ENCODE measurements at places on chromosomes 5 and 9.

GRCh38 chr5:80125962-80126480 lies 90.9 kb downstream of the THBS4 start:
- DNase-seq: no peak

- DNase-seq: no peak
Measured at GRCh38 chr5:40429258-40430100, 250.2 kb upstream of the PTGER4 start.

- no peak for DNase-seq
Measured at GRCh38 chr9:114826431-114826830, 20.6 kb upstream of the TNFSF15 start.

DNA sequence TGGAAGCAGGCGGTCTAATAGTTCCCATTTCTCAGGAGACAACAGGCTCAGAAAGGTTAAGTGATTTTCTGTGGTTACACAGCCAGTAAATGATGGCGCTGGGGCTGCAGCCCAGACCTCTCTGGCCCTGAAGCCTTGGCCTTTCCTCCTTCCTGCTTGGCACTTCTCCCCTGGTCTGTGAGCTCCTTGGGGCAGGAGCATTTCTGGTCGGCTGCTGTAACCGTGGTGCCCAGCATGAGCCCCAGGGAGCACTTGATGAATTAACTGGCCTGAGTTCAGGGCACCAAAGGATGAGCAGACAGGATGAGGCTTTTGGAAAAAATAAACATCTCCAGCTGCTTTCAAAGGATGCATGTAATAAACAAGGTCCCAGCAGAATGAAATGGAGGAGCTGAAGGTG lies 30.2 kb downstream of the CDHR2 start:
- DNase-seq: no peak

DNA sequence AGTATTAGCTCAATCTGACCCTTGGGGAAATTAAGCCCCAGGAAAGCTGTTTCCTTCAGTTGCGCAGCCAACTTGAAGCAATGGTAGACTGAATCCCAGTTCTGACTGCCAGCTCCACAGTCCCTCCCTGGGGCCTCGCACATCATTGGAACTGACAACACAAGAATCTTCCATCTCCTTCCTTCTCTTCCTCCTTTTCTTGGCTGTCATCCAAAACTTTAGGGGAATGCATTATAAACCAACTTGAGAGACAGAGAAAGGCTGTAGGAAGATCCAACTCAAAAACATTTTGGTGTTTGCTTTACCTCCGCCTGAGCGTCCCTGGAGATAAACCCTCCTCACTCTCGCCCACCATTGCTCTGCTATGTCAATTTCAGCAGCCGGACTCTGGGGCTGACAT lies 16.6 kb downstream of the KCNIP1 start:
- no peak for DNase-seq

GRCh38 chr5:179256328-179257175 lies 88.7 kb downstream of the ADAMTS2 start:
- no peak for DNase-seq

DNA sequence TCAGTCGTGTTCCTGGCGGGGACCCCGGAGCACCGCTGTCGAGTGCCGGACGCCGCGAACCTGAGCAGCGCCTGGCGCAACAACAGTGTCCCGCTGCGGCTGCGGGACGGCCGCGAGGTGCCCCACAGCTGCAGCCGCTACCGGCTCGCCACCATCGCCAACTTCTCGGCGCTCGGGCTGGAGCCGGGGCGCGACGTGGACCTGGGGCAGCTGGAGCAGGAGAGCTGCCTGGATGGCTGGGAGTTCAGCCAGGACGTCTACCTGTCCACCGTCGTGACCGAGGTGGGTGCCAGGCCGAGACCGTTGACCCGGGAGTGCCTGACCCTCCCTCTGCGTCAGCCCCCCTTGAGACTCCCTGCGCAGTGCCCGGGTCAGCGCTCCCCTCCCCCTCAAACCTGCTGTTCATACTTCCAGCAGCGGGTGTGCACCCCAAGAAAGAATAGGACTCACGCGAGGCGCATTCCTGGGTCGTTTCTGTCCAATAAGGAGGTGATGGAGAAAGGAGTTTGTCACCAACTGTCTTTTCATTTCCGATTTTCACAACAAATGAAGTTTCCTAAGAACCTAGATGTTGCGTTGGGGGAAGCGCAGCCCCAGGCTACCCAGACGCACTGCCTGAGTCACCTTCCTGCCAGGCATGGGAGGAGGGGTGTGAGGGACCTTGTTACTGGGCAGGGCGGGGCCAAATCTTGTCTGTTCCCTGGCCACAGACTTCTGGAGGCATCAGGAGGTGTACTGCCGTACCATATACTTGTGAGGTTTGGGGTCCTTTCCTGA lies 722 bp downstream of the SLC22A4 start:
- peak; percentile 61 for DNase-seq

DNA sequence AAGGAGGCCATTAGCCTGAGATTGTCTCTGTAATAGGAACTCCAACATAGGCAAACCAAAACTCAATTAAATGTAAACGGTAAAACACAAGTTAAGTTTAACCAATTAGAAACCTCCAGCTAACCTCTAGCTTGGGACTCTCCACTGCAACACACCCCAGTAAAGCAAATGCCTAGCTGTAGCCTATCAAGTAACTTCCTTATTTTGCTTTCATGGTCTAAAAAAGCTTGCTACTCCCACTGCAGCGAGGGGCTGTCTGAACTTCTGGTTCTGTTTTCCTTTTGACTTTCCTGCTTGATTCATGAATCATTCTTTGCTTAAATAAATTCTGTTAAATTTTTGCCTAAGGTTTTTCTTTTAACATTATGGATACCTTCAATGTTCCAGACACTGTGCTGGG lies 24.4 kb upstream of the C5orf46 start:
- DNase-seq: no peak

- DNase-seq: no peak
Measured at GRCh38 chr9:72356041-72356582, 8.9 kb downstream of the ZFAND5 start.

GRCh38 chr5:139105621-139106071 lies 92.5 kb downstream of the SIL1 start:
- DNase-seq: no peak

DNA sequence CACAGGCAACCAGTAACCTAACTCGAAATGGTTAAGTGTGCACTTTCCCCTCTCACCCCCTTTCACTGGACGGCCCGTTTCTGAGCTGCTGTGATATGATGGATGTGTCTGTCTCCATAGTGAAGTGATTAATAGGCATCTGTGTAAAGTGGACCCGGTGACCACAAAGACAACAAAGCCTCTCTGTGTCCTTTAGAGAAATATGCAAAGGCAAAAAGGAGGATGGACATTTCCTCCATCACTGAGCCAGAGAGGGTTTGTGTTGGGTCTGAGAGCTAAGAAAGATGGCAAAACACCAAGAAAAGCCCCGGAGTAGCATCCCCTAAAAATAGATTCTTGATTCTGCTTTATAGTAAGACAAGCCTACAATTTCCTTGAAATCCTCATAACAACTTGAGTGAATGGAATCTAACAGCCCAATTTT lies 120.6 kb downstream of the SEMA6A start:
- DNase-seq: no peak

GRCh38 chr5:54093081-54093492 lies 217.3 kb downstream of the ARL15 start:
- DNase-seq: no peak

GRCh38 chr9:37994639-37995347 lies 74.2 kb downstream of the SHB start:
- DNase-seq: no peak

- DNase-seq: no peak
Measured at GRCh38 chr9:120603591-120603990, 23.6 kb upstream of the CDK5RAP2 start.

DNA sequence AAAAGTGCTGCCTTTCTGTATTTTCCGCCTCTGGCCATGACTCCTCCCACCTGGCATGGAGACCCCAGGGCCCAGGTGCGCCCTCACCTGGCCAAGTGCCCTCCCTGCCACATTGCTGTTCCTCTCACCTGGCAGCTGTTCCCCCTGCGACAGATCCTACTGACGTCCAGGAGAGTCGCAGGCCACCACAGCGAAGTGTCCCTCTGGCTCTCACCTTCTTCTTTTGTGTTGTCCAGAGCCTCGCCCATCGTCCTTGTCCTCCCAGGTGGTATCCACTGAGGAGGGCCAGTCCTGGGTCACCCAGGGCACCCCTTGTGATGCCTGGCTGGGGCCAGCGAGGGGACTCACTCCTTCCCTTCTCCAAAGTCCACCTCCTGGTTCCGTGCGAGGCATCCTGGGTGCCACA lies 2.6 kb downstream of the NKD2 start:
- no peak for DNase-seq

DNA sequence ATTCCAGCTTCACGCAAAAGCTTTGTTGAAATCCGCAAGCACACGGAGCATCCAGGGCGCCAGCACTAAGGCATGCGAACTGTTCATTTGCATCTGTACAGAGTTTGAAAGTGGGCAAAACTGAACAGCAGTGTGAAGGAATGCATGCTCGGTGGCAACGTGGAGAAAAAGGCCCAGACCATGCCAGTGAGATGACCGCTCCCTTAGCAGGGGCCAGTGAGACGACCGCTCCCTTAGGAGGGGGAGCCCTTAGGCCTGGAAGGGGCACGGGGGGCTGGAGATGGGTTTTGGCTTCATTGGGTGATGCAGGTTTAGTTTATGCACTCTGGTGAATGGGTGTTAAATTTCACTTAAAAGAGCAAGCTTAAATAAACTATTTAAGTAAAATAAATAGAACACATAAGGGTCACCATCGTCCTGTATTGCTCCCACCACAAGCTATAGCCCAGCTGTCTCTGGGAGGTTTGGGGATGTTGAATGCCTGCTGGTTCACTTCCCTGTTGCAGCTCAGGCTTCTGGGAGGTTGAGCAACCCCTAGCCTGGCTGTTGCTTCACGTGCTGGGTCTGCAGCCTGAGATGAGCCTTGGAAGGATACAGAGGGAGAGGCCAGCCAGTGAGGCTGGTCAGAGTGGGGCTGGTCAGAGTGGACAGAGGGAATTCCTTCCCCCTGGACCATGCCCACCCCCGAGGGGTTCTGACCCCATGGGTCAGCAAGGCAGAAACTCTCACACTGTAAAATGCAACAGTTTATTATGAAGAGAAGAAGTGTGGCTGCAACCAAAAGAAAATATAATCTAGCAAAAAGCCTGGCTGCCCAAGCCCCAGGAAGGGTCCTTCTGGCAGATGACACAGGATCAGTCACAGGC lies 4.6 kb upstream of the FCN1 start:
- DNase-seq: no peak

DNA sequence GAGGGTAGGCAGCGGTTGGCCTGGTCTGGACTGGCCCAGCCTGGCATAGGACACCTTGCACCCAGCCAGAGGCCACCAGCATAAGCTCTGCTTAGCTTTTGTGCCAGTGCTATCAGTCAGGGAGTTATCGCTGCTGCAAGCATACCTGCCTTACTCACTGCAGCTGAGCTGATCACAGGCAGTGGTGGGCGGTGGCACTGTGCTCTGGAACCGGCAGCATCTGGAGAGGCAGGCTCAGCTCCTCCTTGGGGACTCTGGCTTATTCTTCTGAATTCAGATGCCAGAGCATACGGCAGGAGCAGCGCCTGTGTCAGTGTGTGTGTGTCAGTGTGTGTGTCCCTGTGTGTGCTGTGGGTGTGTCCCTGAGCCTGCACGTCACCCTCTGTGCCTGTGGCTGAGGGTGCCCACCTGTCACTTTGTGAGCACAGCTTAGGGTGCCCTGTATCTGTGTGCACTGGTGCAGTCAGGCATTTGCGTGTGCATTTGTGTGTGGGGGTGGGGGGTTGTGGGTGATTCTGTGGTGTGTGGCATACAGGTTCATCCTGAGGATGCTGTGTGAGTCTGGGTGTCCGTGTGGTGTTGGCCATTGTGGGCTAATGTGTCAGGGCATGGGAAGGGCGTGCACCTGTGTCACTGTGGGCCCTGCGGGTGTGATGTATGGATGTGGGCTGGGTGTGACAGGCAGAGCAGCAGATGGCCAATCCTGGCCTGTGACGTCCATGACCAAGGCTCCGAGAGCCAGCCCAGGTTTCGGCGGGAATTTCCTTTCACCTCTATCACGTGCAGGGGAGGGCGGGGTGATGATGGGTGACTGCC lies 23.5 kb downstream of the LMX1B start:
- DNase-seq: no peak

DNA sequence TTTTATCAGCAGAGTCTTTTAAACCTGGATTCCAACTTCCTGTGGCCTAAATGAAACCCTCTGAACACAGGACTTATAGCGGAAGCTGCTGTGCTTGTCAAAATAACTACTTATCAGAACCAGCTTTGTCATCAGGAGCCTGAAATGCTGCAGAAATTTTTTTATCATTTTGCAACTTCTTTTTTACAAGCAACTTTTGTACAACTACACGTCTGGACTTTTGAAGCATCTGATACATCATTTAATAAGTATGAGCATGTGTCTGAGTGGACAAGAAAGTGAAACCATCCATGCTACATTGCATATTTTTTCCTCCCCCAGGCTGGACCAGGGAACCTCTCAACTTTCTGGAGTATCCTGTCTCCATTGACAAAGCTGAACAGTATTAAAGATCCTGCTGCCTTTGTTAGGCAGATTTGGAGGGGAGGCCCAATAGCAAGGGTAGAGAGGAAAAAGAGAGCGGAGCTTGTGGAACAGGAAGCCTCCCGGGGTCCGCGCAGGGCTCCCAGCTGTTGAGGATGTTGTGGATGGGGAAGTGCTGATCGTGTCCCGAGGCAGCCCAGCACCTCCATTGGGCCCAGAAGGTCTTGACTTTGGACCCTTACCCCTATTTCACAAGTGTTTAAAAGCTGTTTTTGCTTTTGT lies 196.6 kb downstream of the MSX2 start:
- DNase-seq: no peak

DNA sequence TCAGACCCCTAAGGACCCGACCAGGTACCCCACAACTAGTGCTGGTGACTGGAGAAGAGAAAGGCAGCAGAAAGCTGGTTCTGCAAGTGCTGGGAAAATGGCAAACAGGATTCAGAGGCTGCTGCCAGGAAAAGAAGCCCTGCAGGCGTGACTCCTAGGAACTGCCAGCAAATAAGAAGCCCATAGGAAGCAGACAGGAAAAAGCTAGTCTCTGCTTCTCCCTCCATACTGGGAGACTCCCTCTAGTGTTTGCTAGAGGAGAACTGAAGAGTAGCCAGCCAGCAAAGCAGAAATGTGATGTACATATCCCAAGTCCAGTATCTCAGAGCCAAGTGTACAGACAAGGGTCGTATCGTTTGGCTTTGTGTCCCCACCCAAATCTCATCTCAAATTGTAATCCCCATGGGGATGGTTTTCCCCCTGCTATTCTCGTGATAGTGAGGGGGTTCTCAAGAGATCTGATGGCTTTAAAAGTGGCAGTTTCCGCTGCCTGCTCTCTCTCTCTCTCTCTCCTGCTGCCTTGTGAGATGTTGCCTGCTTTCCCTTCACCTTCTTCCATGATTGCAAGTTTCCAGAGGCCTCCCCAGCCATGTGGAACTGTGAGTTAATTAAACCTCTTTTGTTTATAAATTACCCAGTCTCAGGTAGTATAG lies 38.1 kb upstream of the TUSC1 start:
- DNase-seq: no peak

DNA sequence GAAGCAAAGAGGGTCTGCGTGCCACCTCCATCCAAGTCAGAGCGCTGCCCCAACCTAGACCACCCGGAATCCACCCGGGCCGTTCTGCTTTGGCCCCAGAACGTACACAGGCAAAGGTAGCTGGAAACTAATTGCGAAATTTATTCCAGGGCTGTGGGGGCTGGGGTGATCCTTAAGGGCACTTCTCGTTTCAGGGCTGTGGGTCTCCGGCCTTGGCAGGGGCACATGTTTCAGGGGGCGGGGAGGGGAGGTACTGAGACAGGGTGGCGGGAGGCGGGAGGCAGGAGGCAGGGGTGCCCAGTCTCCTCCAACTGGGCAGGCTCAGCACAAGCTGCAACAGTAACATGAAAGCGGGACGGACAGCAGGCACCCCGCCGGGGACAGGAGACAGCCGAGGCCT lies 26.1 kb downstream of the NR5A1 start:
- no peak for DNase-seq

Measured in activated CD4-positive, alpha-beta T cell treated with anti-CD3 and anti-CD28 coated beads for 1 hour (primary cell).